ENCODE measurements at places on chromosomes 2 and 18. TPM values are rescaled to one million over a fixed set of nuclear protein-coding genes. Genes with fewer than 3 reads are reported as not detected.

DNA sequence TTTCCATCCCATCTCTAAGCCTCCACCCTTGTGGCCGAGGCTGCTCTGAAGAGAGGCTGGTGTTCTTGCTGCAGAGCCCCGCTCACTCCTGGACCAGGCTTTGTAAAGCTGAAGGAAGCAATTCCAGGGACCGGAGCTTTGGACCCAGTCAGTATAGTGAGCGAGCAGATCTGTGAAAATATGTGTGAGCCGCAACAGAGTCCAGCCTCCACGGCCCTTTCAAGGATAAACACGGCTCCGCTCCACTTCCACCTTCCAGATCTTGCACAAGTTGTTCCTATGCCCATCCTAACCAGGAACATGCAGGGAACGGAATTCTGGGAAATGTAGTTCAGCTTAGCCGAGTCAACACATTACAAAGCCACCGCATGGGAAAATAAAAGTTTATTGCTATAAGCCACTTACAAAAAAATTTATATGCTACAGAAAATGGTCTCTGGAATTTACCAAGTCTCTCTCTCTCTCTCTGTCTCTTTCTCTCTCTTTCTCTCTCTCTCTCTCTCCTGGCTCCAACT lies 151.7 kb upstream of the ZNF521 start:
- H3K4me1 ChIP-seq: no peaks in the 10 kb centered on the region
- H3K27ac ChIP-seq: no peak overlapping the region
- no peak for DNase-seq
- no peak overlapping the region for H3K4me3 ChIP-seq

- H3K4me3 ChIP-seq: no peak overlapping the region
- no peaks in the 10 kb centered on the region for H3K4me1 ChIP-seq
- H3K27ac ChIP-seq: no peak overlapping the region
Measured at GRCh38 chr18:58087928-58088690, 44.1 kb downstream of the NEDD4L start.

DNA sequence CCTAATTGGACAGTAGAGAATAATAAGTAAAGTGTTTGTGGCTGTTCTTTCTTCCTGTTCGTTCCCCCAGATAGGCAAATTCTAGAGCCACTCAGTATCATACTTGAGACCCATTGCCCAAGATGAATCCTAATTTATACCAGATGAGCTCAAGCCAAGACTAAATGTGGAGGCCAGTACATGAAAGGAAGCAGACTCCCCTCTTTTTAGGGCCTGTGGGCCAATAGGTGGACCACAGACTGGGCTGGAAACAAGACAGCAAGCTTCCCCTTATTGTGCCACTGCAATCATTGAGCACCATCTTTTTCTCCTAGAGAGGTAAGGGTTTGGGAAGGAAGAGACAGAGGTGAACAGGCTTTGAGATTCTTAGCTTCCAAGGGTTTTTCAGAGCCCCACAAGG lies 141.9 kb downstream of the MGAT5 start:
- DNase-seq: no peak
- H3K36me3 ChIP-seq: peaks cover 14% of the 10 kb centered on the region
- H3K4me3 ChIP-seq: no peak overlapping the region
- no peak overlapping the region for H3K27ac ChIP-seq
- H3K27me3 ChIP-seq: no peaks in the 10 kb centered on the region

GRCh38 chr2:172373766-172374165 lies 53.6 kb upstream of the ITGA6 start:
- H3K4me1 ChIP-seq: no peaks in the 10 kb centered on the region
- no peak overlapping the region for H3K27ac ChIP-seq
- H3K36me3 ChIP-seq: no peaks in the 10 kb centered on the region
- H3K4me3 ChIP-seq: no peak overlapping the region
- DNase-seq: no peak

DNA sequence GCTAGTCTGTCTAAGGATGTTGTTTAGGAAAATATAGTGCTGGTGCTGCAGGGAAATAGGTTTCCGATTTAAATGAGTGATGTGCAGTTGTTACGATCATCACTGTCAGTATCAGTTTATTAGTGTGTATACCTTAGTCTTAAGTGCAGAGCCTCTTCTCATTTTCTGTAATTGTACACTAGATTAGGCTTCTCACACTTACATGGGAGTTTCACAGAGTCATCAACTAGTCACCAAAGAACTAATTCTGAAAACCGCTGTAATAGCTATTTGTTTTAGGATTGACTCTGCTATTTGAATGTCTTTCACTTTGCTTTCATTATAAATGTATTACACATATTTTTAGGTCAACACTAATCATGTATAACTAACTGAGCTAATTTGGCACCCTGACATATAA lies 99.8 kb upstream of the ZEB2 start:
- no peak for DNase-seq
- no peak overlapping the region for H3K4me3 ChIP-seq
- H3K36me3 ChIP-seq: no peaks in the 10 kb centered on the region

The FRZB gene
- total RNA-seq: not detected
